Mesothelial cell of epicardium (in vitro differentiated cells): ENCODE measurements at places on chromosomes 5 and 9.

DNA sequence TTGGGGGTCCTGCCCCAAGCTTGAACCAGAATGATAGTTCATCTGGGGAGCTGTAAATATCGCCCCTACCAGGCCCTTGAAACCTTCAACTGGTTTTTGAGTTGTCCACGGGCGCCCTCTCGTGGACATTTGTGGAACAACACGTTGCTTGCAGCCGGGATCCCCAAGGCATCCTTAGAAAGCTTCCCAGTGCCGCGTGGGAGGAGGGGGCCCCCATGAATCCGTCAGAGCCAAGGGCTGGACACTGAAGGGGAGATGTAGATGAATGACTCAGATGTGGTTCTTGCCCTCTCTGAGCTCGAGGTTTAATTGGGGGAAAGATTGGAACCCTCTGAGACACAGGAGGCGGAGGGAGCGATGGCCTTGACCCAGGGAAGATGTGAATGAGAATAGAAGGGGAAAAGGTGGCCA lies 31.8 kb upstream of the ORM1 start:
- DNase-seq = peak; percentile 89

DNA sequence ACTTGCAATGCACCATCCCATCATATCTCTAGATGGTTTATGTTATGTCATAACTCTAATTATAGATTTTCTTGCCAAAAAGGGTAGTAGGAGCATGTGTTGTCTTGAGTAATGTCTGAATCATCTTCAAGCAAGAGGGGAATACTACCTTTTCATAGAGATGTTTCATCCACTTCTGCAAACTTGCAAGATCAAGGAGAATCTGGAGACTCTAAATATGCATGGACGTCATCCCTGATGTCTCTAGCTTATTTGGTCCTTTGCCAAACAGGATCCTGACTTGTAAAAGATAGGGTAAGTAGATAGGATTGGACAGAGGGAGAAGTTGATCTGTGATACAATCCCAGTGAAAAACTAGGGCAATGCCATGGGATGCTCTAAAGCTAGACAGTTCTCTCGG lies 246.5 kb downstream of the DMRTA1 start:
- no peak for DNase-seq

DNA sequence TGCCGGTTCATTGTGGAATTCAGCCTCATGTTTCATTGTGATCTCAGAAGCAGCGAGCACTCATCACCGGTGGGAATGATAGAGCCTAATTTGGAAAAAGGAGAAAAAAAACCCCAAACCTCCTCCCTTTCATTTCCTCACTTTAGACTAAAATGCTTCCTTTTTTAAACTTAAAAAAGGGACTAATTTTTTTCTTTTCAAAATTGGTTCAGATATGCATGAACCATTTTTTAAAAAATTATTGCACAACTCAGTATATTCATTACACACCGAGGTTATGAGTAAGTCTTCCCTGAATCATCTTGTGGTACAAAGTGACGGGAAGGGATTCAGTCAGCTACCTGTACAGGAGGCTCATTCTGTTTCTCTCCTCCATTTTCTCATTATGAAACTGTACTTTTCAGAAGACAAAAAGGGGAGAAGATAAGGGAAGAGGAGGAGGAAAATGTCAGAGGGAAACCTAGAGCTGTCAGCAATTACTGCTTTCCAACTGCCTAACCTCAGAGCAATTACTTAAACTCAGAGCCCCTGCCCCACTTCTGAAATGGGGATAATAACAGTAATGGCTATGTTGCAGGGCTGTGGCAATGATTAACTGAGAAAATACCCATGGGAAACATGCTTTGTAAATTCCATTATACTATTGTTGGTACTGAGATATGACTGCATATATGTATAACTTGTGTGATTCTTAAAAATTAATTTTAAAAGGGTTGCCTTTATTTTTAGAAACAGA lies 24.0 kb downstream of the GALNT10 start:
- no peak for DNase-seq

GRCh38 chr5:170917113-170917512 lies 55.3 kb downstream of the RANBP17 start:
- no peak for DNase-seq
